Natural killer cell treated with Interleukin-12 subunit alpha and Interleukin-12 subunit beta and Interleukin-15 and Interleukin-18, amount 100 ng/mL, for 72 hours (primary cell): ENCODE measurements at places on chromosomes 7 and 10.

GRCh38 chr7:23546897-23547572, 15.3 kb upstream of the TRA2A start:
- peak; percentile 69 for DNase-seq

- DNase-seq, result no peak
These were observed 14.6 kb downstream of the PCGF6 start for GRCh38 chr10:103336370-103336769.

GRCh38 chr7:69109246-69109645, 489.0 kb upstream of the AUTS2 start:
- DNase-seq, result no peak

GRCh38 chr7:28091190-28091589, 89.4 kb downstream of the JAZF1 start:
- DNase-seq, result no peak

DNA sequence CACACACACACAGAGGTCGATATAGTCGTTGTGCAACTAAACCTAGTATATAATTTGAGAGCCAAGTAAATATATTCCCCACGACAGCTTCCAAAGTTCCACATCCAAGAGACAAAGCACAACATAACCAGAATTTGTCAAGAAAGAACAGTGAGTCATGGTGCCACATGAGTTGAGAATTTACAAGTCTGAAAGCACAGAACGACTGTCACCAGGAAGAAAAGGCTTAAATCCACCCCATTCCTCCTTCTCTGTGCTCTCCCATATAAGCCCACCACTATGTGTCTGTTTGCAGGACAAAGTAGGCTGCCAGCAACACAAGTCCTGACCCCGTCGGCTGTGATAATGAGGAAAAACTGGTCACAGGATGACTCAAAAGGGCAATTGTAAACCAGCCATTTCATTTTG, 32.8 kb downstream of the GSAP start:
- no peak for DNase-seq

DNA sequence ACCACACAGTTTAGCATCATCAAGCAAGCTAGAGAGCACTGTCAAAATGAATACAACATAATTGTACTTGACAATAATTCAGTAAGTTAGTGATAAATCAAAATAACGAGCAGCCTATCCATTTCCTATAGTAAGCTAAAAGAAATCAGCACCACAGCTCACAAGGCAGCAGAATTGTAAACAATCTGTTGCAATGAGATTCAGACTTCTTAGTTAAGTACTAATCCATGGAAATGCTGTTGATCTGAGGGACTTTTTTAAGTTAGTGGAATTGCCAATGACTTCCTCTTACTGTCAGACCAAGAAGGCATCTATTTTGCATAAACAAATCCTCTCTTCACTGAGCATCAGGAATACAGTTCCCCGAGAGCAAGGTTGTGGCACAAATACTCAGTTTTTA, 136.6 kb upstream of the CCDC6 start:
- no peak for DNase-seq

DNA sequence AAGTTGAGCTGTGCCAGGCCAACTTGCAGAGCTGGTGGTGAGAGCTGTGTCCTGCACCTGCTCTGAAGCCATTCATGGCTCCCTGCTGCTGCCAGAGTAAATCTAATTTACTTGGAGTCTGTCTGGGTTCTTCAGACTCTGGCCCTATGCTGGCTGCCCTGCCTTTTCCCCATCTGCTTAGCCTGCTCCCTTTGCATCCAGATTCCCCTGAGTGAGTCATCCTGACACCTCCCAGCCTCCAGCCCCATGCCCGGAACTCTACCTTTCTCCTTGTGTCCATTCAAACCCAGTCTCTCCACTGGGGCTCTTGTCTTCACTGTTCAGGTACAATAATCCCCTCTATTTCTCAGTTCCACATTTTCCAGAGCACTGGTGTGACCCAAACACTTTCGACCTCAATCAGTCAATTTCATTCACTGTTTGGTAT, 434.4 kb upstream of the ZMIZ1 start:
- no peak for DNase-seq

- DNase-seq, result no peak
These were observed 139.8 kb downstream of the ADARB2 start for GRCh38 chr10:1597370-1598146.

DNA sequence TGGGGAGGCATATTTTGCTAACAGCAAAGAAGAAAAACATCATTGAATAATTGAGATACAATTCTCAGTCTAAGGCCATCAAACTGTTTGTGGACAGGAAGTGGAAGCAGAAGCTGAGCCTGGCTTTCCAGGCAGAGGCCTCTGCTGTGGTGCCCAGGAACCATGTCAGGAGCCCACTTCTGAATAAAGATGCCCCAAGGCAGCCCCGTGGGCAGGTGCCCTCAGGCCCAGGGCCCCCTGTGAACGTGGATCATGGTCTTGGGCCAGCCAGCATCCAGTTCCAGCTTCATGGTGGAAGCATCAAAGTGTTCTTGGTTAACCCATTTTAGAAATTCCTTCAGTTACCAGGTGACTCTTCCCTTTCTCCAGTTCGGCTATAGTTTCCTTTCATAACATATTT, 346.8 kb downstream of the PTPRN2 start:
- no peak for DNase-seq

DNA sequence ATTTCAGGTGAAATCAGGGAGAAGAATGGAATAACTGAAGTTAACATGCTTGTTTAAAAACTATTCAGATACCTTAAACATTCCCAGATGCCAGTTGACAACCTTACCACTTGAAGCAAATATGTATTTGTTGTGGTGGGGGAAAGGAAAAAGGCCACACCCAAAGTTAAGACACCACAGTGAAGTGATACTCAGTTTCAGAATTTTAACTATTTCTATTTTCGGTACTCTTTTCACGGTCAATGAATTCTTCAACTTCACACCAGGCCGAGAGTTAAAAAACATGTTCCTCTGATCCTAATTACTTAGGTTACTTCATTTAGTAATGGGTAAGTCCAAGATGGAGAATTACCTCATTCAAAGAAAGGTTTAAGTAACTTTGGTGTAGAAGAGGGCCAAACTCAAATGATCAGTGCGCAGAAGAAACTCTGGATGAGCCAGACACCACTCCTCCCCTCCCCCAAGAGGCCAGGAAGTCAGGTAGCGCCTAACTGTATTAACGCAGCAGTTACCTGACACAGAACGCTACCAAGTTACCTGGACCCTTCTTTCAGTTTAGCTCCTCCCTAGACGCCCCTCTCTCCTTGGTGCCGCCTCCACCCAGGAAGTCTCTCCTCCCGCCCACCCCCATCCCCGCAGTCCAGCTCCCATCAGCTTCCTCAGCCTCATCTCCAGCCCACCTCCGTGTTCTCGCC, 700 bp downstream of the MTPN start:
- DNase-seq, result peak; percentile 61

DNA sequence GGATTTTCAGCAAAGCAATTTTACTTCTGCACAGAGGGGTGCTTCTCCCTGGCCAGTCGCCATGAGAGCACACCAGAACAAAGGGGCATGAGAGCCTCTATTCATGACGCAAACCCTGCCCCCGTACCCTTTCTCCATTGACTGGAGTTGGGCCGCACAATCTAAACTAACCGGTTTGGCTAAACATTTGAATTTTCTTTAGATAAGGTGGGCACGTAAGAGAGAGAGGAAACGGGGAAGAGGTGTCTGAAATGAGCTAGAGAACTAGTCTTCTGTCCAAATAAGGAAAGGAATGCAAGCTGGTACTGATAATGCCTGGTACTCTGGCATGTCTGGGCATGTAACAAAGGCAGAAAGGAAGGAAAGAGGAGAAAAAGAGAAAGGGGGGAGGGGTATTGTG, 13.2 kb upstream of the SCIN start:
- no peak for DNase-seq
